ENCODE measurements at places on chromosomes 6 and 20.

GRCh38 chr6:137736911-137737310 is 130.1 kb upstream of the TNFAIP3 start:
- DNase-seq: no peak

DNA sequence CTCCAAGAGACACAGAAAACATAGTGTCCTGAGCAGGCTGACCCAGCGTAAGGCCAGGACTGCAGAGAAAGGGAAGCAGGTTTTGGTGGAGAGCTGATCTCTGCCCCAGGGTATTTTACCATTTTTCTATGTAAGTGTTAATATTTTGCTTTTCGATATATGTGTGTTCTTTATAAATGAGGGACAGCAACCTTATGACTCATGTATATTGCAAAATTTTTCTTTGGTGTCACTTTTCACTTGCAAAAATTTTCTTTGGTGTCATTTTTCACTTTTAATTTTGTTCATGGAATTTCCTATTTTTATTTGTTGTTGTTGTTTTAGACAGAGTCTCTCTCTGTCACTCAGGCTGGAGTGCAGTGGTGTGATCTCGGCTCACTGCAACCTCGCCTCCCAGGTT is 34.6 kb upstream of the PXDC1 start:
- DNase-seq: no peak

DNA sequence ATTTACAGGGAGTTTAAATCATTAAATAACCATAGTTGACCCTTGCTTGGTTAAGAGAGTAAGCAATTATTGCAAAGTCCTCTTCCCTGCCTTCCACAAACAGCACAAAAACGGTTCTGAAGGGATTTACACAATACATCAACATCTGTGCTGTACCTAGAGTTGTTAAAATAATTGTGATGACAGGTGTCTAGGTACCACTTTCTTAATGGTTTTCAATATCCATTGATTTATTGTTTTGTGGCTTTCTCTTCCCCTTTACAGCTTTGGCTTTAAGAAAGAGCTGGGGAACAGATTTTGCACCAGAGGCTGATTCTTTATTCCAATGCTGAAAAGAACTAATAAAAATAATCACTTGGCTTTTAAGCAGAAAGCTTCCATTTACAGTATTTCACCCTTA is 598 bp upstream of the SOX4 start:
- DNase-seq: no peak

DNA sequence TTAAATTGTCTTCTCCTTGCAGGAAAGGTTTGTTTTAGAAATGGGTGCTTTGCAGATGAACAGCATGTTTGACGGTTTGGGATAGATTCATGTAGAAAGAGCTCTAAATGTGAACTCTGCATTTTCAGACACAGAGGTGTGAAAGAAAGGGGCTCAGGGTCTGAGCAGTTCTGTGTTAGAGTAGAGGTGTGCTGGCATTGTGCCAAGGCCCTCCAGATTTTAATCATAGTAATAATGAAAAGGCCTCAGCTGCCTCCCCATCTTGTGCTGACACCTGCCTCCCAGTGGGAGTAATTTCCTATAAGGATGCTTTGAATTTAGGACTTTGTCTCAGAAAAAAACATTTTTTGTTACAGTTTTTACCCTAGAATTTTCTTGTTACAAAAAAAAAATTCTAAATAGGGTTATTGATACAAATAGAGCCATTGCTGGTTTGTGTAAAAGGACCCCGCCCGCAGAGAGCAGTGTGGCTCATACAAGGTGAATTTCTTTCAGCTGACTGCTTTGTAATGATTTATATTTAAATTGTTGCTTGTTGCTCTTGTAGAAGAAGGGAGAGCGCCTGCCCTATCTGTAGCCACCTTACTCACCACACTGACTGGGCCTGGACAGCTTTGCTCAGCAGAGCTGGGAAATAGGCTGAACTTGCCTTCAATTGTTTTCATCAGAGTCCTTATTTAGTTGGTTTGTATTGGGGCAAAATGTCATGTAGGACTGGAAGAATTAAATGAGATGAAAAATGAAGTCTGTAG is 294.5 kb downstream of the ZFAND3 start:
- DNase-seq: no peak

DNA sequence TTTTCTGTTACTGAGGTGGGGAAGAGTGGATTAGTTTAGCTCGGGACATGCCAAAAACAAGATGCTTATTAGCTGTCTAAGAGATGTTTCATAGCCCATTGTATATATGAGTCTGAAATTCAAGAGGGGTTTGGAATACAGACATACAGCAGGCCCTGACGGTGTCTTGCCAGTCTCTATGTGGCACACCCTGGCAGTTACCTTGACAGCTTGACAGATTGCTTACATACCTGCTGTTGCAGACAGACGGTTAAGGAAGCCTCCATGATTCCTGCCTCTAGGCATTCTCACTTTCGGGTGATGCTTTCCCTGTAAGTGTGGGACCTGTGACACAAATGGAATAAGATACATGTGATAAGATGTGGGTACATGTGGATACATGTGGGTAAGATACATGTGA is 95.0 kb downstream of the QRSL1 start:
- DNase-seq: no peak

DNA sequence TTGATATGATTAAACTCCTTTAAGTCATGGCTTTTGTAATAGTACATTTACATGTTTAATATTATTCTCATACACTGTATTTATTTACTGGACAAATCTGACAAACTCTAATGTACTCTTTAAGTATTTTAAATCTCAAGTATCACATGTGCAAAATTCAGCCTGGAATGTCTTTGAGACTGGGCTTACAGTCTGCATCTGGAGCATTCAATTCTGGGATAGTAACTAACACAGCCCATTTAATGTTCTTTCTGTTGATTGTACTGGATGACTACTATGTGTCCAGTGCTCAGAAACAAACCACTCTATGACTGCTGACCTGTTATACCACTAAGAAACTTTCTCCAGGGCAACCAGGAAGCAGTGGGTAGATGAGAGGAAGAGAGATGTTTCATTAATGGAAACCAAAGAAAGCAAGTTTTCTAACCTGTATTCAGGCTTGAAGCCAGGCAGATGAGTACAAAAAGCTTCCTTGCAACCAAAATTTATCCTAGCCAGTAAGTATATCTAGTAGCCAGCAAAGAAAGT is 26.8 kb downstream of the FBXL4 start:
- no peak for DNase-seq

- no peak for DNase-seq
These were observed 54.3 kb downstream of the RNF144B start for GRCh38 chr6:18441251-18441979.
